ENCODE measurements at places on chromosomes 6 and 20.

- DNase-seq, result no peak
These were observed 138.0 kb upstream of the ARID1B start for GRCh38 chr6:156639009-156639721.

DNA sequence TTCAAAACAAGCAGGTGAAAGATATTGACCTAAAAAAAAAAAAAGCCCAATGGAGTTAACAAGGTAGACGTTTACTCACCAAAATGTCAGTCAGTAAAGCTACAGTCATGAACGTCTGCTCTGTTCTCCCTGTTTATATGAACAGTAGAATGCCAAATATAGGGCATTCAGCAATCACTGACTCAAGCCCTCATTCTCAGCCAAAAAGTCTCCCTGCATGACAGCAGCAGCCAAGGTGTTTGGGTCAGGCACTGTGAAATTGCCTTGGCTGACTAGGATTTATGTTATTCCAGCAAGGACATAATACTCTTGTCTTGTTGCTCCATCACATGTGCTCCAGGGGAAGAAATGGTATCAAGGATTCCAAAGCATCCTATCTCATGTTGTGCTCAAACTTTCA lies 194.7 kb upstream of the RSPO3 start:
- no peak for DNase-seq

DNA sequence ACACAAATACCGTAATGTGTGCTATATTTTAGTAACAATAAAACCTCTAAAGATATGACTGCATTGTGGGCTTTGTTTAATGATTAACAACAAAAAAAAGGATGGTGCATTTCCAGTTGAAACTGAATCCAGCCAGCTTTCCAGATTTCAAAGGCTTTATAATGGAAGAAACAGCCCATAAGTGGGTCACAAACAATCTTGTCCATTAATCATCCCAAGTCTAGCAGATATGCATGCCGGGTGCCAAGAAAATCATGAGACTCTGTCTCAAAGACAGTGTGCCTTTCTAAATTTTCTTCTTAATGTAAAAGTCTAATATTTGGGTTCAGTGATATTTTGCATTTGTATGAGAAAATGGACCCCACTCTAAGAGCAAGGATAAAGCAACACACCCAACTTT lies 20.6 kb upstream of the LAMP5 start:
- no peak for DNase-seq

DNA sequence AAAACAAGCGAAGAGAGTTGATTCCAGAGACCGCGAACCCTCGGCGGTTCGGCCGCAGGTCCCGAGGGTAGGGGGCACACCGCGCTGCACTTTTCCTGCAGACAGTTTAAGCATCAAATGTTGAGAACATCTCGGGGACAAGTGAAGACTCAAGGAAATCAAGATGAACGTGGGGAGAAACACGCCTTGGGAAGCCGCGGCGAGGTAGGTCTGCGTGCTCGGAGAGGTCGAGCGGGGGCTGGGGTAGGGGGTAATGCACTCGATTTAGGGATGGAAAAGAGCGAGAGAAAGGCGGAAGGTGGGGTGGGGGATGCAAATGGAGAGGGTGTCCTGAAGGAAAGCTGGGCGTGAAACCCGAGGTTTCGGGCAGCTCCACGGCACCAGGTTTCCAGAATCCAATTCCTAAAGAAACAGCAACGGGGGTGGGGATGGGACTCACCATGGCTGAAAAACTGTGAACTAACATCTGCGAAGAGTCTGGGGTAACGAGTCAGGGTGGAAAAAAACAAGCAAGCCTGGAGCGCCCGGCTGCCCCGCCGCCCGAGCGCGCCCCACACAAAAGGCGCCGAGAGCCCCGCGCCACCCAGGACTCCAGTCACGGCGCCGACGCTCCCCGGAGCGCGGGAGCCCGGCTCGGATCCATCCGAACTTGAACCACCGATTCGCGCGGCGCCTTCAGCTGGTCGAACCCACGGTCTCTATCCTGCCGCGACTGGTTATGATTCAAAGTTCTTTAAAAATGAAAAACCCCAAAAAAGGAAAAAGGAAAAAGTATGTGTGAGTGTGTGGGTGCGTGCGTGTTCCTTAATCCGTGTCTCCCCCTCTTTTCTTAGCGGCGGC lies 3.5 kb downstream of the TFAP2A start:
- no peak for DNase-seq

GRCh38 chr6:51989789-51990188 lies 97.6 kb downstream of the PKHD1 start:
- DNase-seq, result no peak

GRCh38 chr20:5845681-5846615 lies 95.7 kb downstream of the SHLD1 start:
- no peak for DNase-seq
